ENCODE measurements at places on chromosomes 7 and 10. TPM values are rescaled to one million over a fixed set of nuclear protein-coding genes. Genes with fewer than 3 reads are reported as not detected.

CPED1 gene
- total RNA-seq, result 3.9 TPM

AGAP6 gene
- 2.4 TPM for total RNA-seq

GPR26 gene
- not detected for total RNA-seq

TAC1 gene
- not detected for total RNA-seq

TIMM23 gene
- total RNA-seq, result 112 TPM

ASAH2 gene
- 0.64 TPM for total RNA-seq

DRGX gene
- not detected for total RNA-seq

SLC35B4 gene
- 12.7 TPM for total RNA-seq

CUZD1 gene
- total RNA-seq, result 1.5 TPM

TUBAL3 gene
- 0.07 TPM for total RNA-seq

DENND11 gene
- 10.9 TPM for total RNA-seq
